ENCODE measurements at places on chromosomes 4 and X.

GRCh38 chr4:163544407-163545038 is 50.0 kb downstream of the TMA16 start:
- DNase-seq = peak; percentile 16

GRCh38 chrX:123425904-123426303 is 241.8 kb downstream of the GRIA3 start:
- DNase-seq = no peak

GRCh38 chrX:850471-850916 is 219.9 kb downstream of the SHOX start:
- no peak for DNase-seq

GRCh38 chr4:48131736-48132135 is 2.3 kb downstream of the TXK start:
- DNase-seq = no peak

GRCh38 chr4:28362169-28362568 is 1501.5 kb downstream of the STIM2 start:
- no peak for DNase-seq

DNA sequence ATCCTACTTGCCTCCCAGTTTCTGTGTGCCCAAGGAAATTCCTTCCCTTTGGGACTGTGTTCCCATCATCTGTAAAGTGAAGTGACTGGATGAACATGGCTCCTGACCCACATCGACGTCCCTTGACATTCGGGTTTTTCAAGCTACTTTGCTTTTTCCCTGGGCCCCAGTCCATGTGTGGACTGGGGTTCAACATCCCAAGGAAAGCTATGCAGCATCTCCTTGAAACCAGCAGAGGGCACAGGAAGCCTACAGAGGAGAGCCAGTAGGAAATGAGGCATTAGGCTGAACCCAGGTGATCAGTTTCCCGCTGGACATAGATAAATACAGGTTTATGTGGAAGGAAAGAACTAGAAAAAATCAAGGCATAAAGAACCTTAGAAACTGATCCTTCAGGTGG is 145.1 kb upstream of the ARHGEF9 start:
- DNase-seq = no peak

- no peak for DNase-seq
Observed at GRCh38 chrX:136712650-136713310, 64.8 kb downstream of the CD40LG start.

DNA sequence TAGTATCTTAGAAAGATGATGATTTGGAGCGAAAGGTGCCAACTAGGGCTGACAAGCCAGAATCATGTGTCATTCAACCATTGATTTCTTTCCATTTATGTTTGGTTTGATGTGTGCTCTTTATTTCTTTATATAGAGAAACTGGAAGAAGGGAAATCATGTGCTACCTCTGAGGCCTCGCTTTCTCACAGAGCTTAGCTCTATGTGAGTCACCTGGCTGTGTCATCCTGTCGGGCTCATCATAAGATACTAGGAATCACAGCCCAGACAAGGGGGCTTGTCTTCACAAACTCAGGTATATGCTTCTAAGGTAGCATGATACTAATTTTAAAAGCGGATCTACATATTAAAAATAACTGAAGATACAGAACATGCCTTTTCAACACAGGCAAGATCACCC is 81.7 kb upstream of the GPM6B start:
- DNase-seq = peak; percentile 22

DNA sequence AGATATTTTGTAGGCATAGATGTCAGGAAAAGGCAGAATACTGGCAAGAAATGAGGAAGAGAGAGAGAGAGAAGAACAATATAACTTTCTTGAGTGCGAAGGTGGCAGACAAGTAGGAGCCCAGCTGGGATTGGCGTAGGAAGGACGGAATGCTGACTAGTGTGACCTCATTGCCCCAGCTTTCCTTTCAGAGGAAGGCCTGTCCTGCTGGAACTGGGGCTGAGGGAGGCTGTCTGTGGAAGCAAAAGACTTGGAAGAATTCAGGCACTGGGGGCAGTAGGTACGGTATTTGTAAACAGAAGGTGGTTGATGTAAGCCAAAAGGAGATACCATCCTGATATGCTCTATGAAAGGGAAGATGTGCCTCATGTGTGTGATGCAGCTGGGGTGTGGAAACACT is 818.4 kb downstream of the ADGRL3 start:
- DNase-seq = no peak

- DNase-seq = no peak
Observed at GRCh38 chr4:152359208-152360044, 176.5 kb downstream of the FBXW7 start.

GRCh38 chrX:134727363-134727762 is 69.1 kb upstream of the PLAC1 start:
- DNase-seq = peak; percentile 6

- no peak for DNase-seq
Observed at GRCh38 chrX:36950495-36951253, 57.5 kb upstream of the FAM47C start.

GRCh38 chrX:34886011-34886410 is 56.6 kb upstream of the FAM47B start:
- DNase-seq = no peak

- DNase-seq = peak; percentile 53
Observed at GRCh38 chr4:83362492-83363329, 28.1 kb upstream of the HPSE start.

- DNase-seq = no peak
Observed at GRCh38 chr4:28926156-28926555, 1794.0 kb upstream of the PCDH7 start.

DNA sequence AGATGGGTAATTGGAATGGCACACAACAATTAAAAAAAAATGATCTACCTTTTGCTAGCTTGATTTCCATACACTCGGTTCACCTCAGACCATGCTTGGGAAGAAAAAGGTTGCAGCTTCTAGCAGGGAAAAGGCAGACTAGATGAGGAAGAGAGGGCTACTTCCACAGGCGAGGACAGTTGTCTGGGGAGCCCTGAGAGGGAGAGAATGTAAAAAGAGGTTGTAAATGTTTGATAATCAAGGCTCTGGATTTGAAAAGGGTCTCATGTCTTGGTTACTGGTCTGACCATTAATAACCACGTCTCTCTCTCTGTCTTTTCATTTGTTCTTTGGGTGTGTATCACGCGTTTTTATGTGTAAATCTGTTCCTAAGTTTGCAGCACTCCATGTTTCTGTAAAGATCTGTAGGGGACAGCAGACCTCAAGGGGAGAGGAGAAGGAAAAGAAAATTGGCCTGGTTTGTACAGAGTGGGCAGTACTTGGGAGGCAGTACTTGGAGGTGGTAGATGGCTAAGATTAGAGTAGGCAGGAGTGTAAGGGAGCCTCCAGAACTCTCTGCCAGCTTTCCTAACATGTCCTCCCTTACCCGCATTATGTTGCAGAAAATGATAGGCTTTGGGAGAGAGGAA is 750 bp downstream of the ARMCX5 start:
- DNase-seq = peak; percentile 40

DNA sequence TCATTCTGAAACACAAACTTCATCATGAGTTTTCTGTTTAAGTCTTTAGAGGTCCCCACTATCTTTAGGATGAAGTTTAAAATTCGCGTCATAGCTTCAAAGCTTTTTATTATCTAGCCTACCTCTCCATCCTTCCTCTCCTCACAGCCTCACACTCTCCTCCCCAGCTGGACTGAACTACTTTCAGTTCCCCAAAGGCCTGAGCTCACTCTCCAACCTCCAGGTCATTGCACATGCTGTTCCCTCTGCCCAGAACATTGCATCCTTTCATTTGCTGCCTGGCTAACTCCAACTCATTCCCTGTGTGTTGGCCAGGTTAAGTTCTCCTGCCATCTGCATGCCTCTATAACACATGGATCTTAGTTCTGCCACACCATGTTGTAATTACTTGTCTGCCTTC is 2.9 kb upstream of the OTUD5 start:
- no peak for DNase-seq

DNA sequence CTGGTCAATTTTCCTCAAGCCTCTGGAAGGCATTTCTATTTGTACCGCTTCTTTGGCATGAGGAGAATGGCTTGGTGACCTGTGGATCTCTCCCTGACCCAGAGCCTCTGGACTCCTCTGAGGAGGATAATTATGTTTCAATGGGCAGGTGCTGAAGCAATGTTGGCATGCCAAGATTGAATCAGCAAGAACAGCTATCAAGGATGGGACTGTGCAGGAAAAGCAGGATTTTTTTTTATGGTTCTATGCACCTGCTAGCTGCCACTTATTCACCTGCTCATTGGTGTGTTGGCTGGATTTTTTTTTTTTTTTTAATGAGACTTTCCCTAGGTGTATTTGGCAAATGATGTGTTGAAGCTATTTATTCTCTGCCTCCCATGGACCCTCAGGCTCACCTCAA is 821.2 kb downstream of the RPA4 start:
- no peak for DNase-seq

- peak; percentile 27 for DNase-seq
Observed at GRCh38 chrX:15973299-15973698, 118.7 kb upstream of the AP1S2 start.

DNA sequence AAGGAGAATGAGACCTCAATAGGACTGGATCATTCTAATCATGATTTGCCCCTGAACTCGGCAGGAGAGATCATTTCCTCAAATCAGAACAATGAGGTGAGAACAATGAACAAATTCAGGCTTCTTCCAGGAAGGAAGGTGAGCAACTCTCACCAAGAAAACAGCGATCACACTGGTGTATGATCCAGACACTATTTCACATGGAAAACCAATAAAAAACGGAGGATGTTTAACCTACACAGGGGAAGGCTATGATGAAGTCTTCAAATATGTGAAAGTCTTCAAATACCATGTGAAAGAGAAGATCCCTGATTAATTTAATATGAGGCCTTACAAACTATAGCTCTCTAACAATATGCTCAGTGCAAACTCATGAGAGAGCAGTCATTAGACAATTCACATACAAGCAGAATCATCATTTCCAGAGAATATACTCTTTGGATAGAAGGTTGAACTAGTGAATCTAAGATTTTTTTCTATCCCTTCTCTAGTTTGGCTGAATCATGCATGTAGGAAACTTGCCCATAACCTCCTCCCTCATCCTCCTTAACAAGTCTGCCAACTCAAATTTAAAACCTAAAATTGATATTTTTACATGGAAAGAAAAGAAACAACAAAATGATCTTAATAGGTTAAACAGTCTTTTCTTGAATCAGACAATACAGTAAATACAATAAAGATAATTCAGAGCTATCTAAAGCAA is 122.5 kb downstream of the ADAMTS3 start:
- DNase-seq = no peak
